Brain microvascular endothelial cell (primary cell): ENCODE measurements at places on chromosomes 12 and 14.

DNA sequence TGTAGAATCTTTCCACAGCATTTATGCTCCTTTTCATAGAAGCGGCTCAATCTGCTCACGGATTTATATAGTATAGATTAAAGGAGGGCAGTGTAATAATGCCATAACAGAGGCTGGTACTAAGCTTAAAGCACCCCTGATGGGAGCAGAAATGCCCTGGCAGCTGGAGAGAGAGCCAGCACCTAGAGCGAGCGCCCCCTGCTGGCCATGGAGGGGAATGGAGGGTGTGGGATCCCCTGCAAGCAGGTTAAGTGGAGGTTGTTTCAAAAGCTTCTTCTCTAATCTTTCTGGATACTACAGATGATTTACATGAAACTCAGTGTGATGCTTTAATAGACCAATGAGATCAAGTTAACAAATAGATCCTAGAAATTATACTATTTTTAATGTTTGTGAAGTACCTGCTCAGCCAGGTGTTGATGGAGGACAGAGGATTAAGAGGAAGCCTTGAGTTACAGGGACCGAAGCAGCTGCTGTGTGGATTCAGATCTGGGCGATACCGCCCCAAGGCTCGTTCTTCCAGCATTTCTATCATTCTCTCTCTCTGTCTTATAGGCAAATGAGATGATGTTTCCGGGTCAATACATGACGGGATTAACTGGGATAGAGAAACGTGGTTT lies 1519.3 kb upstream of the TMEM132C start:
- DNase-seq: peak; percentile 0

DNA sequence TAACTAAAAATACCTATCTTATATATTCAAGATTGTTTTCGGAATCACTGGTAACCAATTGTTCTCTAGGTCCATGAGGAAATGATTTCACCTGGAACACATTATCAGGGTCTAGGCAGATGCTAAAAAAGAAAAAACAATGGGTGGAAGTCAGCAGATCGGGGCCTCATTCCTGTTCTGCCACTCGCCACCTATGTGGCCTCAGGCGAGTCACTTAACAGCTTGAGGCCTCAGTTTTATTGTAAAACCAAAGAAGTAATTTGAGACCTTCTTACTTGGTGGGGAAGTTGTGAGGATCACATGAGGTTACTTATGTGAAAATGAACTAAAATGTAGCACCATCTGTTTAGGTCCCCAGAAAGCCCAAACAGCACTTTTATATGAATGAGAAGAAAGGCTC lies 6.2 kb upstream of the RNASE10 start:
- no peak for DNase-seq

DNA sequence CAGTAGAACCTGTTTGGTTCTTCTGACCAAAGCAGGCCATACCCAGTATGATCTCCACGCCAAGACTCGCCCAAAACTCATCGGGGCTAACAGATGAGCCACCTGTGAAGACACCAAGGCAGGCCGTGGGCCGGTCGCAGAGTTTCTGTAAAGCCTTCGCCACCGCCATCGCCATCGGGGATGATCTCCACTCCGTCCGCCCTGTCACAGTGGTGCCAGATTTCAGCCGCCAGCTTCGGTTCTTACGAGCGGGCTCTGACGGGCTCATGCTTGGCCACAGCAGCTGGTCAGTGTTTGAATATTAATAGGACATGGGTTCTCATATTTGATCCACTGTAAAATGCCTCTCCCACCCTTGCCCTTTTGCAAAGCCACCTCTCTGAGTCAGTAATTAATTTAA lies 113.2 kb upstream of the TMEM132D start:
- DNase-seq: no peak

- DNase-seq: no peak
These were observed 352.2 kb downstream of the AACS start for GRCh38 chr12:125417446-125417845.

DNA sequence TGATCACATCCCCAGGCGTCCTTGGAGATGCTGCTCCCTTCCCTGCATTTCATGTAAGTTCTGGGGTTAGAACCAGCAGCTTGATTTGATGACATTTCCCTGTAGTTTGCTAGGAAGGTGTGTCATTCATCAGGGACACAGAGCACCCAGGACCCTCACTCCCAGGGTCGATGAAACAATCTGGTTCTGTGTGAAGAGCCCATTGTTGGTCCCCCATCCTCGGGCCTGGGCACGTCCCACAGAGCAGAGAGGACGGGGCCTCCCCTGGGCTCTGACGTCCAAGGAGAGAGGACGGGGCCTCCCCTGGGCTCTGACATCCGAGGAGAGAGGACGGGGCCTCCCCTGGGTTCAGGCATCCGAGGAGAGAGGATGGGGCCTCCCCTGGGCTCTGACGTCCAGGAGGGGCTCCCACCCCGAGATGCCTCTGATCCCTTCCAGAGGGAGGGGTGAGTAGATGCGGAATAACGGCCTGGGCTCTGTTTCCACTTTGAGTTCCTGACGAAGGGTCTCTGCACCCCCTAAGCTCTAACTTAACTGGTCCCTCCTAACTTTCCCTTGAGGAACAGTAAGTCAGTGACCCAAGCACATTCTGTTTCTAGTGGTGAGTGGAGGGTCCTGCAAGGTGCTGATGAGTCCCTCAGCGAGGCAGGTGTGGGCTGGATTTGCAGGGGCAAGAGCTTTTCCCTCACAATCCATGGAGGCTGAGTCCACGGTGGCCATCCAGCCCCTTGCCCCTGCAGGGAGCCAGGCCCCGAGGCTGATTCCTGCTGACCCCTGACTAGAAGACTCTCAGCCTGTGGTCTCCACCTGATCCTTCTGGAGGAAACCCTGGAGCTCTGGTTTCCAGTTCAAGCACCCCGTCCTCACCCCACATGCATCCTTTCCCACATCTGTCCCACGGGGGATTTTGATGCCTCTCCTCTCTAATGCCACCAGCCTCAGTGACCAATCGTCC lies 35.5 kb upstream of the SFSWAP start:
- DNase-seq: no peak

- no peak for DNase-seq
These were observed 240.5 kb downstream of the C12orf75 start for GRCh38 chr12:105570944-105571343.

DNA sequence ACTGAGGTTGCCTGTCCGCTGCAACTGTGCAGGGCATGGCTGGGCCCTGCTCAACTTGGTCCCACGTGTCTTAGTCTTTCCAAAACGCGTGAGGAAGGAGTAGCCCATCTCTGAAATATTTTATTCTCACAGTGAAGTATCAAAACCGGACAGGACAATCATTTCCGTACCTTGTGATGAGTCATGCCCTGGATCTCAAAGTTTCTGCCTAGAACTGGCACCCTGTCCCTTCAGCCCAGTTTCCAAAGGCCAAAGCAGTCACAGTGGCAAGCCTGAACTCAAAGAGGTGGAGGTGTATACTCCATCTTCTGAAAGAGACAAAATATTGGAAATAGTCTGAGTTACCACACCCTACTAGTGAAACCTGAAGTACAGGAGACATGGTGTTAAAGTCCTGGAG lies 28.5 kb upstream of the SRGAP1 start:
- DNase-seq: no peak

- DNase-seq: no peak
These were observed 7.3 kb upstream of the CMAS start for GRCh38 chr12:22038734-22039133.

DNA sequence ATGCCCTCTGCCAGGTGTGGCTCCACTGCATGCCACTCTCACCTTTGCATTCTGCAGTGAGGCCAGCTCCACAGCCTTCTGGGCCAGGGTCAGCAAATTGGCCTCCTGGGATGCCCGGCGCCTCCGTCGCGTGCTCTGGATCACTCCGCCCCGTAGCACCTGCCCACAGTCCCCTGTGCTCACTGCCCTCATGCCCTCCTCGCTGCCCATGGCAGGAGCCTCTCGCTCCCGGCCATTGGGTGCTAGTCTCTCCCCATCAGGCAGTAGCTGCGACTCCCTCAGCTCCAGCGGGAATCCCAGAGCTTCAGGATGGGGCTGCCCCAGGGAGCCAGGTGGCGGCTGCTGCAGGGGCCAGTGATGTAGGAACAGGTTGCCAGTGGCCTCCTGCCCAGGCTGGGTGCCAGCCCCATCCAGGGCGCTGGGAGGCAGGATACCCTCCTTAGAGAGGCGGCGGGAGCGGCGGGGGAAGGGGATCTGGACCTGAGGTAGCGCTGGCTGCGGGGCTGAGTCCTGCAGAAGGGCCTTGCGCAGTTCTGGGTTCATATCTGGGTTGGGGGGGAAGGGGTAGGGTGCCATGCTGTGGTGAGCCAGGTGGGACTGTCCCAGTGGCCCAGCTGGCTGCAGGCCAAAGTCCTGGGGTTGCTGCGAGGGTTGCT lies 24.5 kb upstream of the PNMA1 start:
- no peak for DNase-seq

DNA sequence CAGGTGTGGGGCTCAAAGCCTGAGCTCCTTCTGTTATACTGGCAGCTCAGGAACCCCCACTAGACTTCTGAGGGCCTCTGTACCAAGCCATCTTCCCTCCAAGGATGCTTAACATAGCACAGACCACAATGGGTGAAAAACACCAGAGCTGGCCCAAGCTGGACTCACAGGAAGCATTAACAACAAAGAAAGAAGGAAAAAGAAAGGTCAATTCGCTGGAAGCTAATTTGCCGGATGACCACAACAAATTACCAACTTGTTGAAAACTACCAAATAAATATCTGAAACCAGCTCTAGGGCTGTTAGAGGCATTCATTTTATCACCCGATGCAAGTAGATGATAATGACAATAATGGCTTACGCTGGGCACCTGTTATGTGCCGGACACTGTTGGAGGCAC lies 48.7 kb downstream of the RBM19 start:
- DNase-seq: no peak
